ENCODE measurements at places on chromosomes 13 and 19.
A peak's percentile ranks its signal among the peaks of the same experiment; 100 is the strongest.

DNA sequence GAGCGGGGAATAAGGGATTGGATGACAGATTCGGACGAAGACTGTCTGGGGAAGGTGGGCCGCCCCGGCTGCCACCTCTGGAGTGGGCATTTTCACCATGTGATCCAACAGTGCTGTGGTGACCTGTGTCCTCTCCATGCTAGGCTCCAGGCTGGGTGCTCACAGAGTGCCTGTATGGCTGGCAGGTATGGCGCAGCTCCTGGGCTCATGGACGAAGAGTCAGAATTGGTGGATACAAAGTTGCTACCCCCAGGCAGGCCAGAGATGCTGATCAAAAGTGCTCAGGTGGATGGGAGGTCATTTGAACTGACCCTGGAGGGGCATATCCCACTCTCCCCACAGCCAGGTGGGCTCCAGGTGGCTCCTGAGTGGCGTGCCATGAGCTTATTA lies 111.3 kb upstream of the UQCRFS1 start:
- DNase-seq: no peak

- peak; percentile 70 for DNase-seq
Measured at GRCh38 chr19:18501832-18502231, 20.0 kb downstream of the ELL start.

GRCh38 chr13:33205804-33206221 lies 79.7 kb downstream of the STARD13 start:
- DNase-seq: peak; percentile 76

GRCh38 chr19:22144394-22144793 lies 52.4 kb downstream of the ZNF676 start:
- peak; percentile 38 for DNase-seq

DNA sequence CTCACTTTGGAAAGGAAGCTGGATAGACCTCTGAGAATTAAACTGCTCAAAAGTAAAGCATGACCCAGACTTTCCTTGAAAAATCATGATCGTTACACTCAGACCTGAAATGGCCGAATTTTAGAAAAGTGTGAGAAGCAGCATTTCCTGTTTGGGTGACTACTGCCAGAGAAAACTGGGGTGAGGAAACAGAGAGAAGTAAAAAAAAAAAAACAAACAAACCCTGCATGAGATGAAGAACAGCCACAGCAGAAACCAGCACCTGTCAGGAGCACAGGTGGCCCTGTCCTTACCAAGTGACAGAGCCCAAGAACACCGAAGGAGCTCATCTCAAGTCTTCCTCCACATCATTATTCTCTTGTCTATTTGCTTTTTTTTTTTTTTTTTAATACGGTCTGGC lies 12.0 kb upstream of the ADPRHL1 start:
- DNase-seq: no peak

GRCh38 chr13:90763476-90764150 lies 583.9 kb upstream of the MIR17HG start:
- DNase-seq: no peak

GRCh38 chr13:98451676-98452470 lies 125.0 kb downstream of the STK24 start:
- no peak for DNase-seq

DNA sequence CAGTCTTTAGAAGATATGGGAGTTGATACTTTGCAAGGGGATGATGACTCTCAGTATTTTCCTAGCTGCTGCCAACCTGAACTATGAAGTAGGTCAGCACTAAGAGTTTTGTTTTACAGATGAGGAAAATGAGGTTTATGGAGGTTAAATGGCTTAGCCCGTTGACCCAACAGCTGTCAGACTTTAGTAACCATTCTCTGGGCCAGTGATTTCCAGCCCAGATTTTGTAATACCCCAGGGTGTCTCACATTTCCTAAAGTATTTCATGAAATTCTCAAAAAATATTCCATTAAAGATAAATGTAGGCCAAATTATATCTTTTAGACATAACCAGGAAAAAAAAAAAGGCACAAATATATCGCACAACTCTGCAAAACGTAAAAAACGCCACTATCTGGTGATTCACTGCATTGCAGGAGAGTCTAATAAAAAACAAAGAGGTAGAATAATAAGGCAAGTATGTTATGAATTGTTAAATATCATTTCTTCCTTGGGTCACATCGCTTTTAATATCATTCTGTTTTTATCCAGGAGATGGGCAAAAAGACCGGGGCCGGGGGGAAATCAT lies 112.5 kb downstream of the DACH1 start:
- DNase-seq: no peak

DNA sequence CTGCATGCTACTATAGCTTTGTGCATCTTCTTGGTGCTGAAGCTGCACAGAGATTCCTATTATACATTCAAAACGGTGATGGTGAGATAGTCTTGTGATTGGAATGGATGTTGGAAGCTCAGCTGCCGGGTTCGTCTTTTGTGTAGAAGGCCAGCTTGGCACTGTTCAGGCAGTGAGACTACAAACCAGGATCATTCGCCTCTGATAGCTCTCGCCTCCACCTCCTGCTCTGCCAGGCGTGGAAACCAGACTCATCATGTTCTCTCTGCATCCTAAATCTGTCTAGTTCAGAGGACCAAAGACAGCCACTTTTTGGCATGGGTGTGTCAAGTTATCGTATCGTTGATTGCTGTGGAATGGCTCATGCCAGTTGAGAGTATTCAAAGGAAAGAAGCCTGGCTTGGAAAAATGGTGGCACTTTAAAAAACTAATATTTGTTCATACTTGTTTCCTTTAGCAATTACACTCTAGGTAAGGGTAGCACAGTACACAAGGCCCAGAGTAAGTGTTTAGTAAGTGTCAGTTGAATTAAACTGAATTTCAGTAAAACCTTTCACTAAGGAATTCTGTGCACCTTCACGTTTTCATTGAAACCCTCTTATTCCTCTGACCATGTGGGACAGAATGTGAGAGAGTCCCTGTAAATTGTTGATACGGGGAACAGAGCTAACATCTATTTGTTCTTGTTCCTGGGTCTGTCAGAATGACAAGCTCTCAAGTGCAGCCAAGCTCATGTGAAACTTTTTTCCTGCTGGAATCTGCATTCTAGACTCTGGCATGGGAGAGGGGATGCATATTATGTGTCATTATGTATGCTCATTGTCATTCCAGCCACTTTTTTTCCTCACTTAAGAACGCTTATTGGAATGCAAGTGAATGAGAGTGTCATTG lies 69.8 kb downstream of the DPY19L3 start:
- no peak for DNase-seq

GRCh38 chr13:92574499-92574898 lies 652.1 kb upstream of the GPC6 start:
- DNase-seq: no peak

DNA sequence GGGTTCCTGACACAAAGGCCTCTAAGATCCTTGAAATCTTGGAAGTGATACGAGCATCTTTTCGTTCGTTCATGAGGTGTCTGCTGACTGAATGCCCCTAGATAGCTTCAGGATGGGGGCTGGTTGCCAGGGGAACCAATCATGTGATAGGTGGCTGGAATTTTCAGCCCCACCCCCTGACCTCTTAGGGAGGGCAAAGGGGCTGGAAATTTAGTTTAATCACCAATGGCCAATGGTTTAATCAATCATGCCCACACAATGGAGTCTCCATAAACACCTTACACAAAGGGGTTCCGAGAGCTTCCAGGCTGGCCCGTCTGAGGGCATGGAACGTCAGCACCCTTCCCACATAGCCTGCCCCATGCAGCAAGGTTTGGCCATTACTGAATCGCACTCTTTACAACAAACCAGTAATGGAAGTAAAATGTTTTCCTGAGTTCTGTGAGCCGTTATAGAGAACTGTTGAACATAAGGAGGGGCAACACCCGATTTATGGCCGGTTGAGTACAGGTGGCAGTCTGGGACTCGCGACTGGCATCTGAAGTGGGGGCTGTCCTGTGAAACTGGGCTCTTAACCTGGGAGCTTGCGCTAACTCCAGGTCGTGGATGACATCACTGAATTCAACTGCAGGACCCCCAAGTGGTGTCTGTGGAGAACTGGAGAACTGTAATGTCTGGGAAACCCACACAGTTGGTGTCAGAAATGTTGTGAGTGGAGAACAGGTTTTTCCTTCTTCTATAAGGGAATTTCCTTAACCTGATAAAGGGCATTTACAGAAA lies 25.6 kb downstream of the MLLT1 start:
- no peak for DNase-seq

DNA sequence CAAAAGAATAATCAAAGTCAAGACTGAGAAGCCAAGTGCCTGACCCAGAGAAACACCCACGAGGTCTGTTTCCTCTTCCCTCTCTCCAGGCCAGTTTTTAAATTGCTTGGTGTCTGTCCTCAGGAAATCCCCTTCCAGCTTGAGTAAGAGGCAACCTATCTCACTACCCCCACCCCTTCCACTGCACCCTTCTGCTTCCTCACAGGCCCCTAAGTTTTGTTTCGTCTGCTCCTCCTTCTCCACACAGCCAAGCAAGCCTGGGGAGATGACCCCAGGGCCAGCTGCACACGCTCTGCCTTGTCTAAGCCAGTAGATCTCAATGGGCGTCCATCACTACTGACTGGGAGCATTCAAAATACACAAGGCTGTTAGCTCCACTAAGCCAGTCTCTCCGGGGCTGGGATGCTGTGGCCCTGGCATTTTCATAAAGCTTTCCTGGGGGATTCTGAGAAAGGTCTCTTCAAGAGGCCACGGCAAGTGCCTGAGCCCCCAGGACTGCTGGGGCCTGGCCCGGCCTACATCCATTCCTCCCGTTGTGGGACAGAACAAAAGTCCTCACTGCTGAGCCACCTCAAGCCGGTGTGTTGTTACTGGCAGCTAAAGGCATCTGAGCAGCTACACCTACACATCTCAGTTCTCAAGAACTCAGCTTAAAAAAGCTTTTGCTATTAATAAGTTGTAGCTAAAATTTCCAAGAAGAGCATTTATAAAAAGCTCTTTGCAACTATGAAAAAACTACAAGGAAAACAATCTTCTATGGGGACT lies 14.9 kb upstream of the IL4I1 start:
- DNase-seq: peak; percentile 51

DNA sequence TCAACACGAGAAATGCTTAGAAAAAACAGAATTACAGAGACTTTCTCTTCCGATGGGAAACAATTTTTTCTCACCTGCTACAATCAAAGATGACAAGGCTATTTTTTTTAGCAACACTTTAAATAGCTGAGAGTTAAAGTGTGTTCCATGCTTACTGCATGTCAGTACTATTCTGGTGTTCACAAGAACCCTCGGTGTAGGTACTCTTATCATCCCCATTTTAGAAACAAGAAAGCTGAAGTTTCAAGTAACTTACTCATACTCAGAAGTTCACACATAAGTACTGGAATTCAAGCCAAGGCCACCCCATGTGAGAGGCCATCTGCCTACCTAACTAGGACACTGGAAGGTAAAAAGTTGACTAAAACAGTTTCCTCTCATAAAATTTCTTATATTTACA lies 9.0 kb upstream of the TNFRSF19 start:
- DNase-seq: no peak

- no peak for DNase-seq
Measured at GRCh38 chr13:68667863-68668262, 1437.7 kb upstream of the PCDH9 start.

DNA sequence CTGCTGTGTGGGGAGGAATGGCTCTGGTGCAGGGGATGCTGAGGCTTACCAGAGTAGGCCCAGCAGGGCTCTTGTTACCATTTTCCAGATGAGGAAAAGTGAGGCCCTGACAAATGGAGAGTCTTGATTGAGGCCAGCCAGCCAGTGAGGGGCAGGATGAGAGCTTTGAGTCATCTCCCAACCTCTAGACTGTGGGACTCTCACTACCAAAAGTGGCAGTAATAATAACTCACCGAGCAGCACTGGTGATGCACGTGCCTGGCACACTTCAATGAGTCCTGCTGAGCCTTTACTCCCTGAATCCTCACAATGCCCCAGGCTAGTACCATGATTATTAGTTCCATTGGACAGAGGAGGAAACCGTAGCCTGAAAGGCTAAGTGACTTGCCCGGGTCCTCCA lies 7.8 kb downstream of the CIC start:
- DNase-seq: no peak

DNA sequence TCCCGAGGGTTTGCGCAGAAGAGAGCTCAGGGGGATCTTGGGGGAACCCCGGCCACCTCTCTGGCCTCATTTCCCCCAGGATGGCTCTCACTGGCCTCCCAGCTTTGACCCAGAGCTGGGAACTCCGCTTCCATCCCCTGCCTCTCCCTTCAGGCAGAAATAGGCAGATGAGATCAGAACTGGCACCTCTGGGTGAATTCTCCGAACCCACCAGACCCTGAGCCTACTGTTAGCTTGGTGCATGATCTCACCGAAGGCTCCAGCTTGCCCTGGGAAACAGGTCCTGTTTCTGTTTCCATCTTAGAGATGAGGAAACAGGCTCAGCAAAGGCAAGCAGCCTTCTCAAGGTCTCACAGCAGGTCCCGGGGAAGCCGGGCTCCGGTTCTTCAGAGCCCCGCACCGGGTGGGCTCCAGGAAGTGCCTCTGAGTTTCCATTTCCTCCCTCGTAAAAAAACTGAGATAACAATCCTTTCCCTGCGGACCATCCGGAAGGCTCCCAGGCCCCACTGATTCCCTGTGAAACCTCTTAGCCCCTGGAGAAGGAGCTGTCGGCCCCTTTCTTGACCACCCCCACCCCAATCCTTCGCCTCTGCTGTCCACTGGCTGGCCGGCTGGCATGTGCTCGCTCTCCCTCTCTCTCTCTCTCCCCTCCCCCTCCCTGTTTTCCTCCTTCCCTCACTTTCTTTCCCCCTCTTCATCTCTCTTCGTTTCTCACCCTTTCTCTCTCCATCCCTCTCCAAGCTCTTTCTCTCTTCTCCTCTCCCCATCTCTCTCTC lies 2.1 kb downstream of the NECTIN2 start:
- peak; percentile 44 for DNase-seq

GRCh38 chr19:2457394-2458037 lies 757 bp upstream of the LMNB2 start:
- peak; percentile 23 for DNase-seq

- DNase-seq: peak; percentile 48
Measured at GRCh38 chr19:5480427-5480836, 25.2 kb downstream of the ZNRF4 start.

- DNase-seq: peak; percentile 88
Measured at GRCh38 chr13:89066868-89067466, 1395.8 kb downstream of the SLITRK5 start.

DNA sequence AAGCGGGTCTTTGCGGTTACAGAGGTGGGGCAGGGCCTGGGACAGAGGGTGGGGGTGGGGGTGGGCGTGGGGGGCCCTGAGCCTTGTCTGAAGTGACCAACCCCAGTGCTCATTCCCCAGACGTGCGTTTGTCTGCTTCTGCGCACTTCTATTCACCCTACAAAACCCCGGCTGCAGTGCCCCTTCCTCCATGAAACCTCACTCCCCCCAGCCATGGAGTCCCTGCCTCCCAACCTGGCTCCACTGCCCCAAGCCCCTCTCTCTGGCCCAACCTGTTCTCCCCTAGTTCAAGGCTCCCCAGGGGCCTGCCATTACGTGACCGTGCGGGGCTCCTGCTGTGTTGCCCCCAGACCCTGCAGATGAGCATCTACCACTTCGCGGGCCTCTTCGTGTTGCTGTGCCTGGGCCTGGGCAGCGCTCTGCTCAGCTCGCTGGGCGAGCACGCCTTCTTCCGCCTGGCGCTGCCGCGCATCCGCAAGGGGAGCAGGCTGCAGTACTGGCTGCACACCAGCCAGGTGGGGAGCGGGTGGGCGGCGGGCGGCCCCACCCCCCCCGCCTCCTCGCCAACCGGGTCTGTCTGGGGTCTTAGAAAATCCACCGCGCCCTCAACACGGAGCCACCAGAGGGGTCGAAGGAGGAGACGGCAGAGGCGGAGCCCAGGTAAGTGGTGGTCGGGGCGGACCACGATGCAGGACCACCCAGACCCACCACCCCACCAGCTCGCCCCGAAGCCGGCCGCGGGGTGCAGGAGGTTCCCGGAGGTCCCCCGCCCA lies 8.2 kb downstream of the GRIN3B start:
- DNase-seq: no peak

GRCh38 chr13:32600890-32601289 lies 14.6 kb downstream of the PDS5B start:
- DNase-seq: peak; percentile 71

- DNase-seq: no peak
Measured at GRCh38 chr19:18905058-18905456, 9.1 kb upstream of the CERS1 start.

All from hematopoietic multipotent progenitor cell treated with erythropoietin and hydrocortisone succinate and interleukin-3 and kit ligand, for 4 days (in vitro differentiated cells).